Left ventricle myocardium inferior (tissue), 1 donor: ENCODE measurements at places on chromosomes 6 and 20. TPM values are rescaled to one million over a fixed set of nuclear protein-coding genes. Genes with fewer than 3 reads are reported as not detected.

Gene MLIP
- 397 TPM for total RNA-seq

DNA sequence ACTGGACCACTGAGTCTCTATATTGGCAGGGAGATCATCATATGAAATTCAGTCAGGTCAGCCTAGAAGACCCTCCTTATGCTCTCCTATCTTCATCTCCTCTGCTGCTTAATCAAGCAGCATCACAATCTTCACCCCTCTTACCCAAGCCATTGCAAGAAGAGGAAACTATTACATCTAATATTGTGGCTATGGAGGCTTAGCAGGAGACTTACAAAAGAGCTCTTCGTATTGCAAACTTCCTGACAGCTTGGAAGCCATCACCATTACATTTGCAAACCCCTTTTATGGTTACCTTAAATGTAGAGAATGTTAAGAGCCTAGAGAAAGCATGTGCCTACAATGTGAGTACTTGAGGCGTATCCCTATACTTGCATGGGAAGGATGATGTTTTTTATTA is 87.2 kb upstream of the STXBP5 start:
- DNase-seq, result no peak

Gene SNRNP48
- 13.8 TPM for total RNA-seq

- no peak for DNase-seq
Measured at GRCh38 chr6:131792091-131792496, 15.7 kb upstream of the ENPP1 start.

GRCh38 chr6:16706911-16707783 is 54.1 kb downstream of the ATXN1 start:
- no peak for DNase-seq

DNA sequence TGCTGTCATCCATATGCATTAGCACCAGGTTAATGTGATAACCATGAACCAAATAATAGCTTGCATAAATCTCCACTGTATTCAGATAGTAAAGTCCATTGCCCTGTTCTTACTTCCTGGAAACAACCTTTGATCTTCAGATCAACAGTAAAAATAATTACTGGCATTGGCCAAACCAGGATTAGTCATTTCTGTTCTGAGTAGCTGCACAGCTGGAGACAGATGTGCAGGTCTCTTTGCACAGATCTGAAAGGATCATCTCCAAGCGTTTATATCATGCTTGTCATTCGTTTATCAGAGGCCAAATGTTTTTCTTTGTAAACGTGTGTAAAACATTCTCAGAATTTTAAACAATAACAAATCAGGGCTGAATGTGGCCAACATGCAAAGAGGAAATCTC is 134.4 kb upstream of the HMGCLL1 start:
- DNase-seq, result no peak

Gene BPIFB2
- total RNA-seq, result not detected

DNA sequence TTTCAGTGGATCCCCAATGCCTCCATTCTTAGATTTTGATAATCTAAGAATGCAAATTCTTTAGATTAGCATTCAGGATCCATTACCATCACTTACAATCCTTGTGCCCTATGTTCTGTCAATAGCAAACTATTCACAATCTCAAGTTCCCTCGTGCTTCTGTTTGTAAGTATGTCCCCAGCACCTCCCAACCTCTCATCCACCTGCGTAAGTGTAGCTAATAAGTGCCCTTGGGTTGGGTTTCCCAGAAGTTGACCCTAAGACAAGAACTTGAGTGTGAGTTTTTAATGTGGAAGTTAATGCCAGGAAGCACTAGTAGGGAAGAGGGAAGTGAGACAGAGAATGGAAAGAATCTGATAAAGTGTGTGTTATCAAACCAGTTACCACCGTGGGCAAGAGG is 72.6 kb upstream of the PAK5 start:
- no peak for DNase-seq

- no peak for DNase-seq
Measured at GRCh38 chr6:132648356-132648755, 10.6 kb downstream of the TAAR1 start.

Gene LAMA2
- total RNA-seq, result 185 TPM
